ENCODE measurements at places on chromosomes 1 and 21.

DNA sequence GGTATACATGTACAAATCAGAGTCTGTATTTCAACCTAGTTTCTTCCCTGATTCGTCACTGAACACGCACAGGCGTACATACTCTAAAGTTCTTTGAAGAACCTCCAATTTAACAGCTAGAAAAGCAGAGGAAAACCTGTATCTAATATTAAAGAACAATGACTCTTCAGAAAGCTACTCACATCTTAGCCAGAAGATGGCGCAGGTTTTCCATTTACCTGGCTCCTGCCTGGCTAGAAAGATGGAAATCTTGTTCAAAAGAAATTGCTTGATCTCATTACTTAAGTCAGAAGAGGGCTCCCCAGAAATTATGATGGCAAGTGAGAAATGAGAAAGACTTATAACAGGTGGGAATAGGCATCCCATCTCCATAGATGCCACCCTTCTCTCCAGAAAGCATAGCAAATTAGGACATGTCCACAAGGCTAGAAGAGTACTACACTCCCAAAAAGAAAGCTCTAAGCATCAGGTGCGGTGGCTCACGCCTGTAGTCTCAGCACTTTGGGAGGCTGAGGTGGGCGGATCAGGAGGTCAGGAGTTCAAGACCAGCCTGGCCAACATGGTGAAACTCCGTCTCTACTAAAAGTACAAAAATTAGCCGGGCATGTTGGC is 19.0 kb upstream of the L1TD1 start:
- peak; percentile 14 for DNase-seq

- DNase-seq, result no peak
Observed at GRCh38 chr1:197366996-197367395, 98.9 kb downstream of the CRB1 start.

DNA sequence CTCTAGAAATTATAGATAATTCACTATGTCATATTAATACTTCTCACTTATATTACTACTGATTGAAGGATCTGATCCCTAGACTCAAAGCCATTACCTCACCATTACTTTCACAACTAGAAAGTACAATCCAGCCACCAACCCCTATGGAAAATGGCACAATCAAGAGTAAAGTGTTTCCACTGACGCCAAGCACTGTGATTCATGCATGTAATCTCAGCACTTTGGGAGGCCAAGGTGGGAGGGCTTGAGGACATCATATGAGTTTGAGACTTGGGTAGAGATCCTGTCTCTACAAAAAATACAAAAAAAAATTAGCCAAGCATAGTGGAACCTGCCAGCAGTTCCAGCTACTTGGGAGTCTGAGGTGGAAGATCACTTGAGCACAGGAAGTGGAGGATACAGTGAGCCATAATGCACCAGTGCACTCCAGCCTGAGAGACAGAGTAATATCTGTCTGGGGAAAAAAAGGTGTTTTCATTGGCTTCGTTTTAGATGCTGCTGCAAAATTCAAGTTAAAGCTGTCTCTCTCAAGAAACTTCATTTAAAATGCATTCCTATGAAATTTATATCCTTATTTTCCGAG is 126.5 kb downstream of the AKT3 start:
- DNase-seq, result no peak

GRCh38 chr1:50368179-50369007 is 54.9 kb downstream of the DMRTA2 start:
- DNase-seq, result peak; percentile 2

DNA sequence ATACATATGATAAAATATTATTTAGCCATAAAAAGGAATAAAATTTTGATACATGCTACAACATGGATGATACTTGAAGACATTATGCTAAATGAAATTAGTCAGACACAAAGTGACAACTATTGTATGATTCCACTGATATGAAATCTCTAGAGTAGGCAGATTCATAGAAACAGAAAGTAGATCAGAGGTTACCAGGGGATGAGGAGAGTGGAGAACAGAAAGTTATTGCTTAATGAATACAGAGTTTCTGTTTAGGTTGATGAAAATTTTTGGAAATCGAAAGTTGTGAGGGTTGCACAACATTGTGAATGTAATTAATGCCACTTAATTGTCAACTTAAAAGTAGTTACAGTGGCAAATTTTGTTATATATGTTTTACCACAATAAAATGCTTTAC is 315.7 kb upstream of the USP25 start:
- DNase-seq, result no peak

GRCh38 chr1:152112101-152112884 is 3.0 kb downstream of the TCHH start:
- DNase-seq, result no peak

DNA sequence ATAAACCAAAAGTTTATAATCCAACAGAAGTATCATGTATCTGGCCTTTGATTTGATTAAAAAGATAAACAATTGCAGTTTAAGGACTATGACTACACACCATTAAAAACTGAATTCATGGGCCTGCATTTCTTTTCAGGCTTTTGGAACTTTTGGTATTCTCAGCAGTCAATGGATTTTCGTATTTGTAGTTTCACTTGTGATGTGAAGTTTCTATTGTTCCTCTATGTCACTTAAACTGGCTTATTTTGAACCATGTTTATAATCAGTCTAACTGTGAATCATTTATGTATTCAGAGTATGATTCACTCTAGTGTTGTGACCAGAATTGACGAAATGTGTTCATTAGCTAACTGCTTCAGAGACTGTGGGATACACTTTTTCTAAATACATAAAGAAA is 132.9 kb downstream of the COQ8A start:
- DNase-seq, result no peak

DNA sequence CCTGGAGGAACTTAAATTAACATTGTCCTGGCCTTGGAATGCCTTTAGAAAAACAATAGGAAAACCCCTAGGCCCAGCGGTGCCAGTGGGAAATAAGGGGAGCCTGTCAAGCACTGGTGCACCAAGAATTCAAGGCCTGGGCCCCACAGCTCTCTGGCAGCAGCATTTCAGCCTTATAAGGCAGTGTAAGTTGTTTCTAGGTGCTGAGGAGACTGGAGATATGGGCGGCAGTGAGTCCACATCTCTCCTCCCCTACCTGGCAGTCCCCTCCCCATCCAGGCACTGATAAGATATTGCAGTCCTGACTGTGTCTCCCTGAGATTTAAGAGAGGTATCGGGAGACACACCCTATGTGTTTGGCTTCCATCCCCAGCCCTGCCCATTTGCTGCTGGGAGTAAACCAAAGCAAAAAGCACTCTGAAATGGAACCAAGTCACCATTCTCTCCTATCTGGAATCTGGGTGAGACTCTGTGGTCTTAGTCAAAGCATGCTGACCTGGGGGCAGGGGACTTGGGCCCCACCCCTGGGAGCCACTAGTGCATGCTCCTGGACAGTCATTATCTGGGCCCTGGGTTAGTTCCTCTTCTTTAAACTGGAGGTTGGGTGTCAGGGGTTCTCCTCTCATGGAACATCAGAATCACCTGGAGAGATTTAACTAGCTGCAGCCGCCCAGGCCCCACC is 30.5 kb downstream of the DEGS1 start:
- DNase-seq, result no peak

DNA sequence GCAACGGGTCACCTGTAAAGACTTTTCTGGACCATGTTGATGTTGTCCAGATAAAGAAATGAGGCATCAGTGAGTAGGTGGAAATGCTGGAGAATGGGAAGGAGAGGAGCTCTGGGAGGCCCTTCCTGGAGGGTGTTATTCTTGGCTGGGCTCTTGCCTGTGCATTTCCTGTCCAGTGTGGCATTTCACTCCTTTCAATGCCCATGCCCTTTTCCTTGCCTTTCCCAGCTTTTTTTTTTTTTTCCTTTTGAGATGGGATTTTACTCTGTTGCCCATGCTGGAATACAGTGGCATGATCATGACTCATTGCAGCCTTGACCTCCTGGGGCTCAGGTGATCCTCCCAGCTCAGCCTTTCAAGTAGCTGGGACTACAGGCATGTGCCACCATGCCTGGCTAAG is 11.8 kb downstream of the NOS1AP start:
- DNase-seq, result no peak

DNA sequence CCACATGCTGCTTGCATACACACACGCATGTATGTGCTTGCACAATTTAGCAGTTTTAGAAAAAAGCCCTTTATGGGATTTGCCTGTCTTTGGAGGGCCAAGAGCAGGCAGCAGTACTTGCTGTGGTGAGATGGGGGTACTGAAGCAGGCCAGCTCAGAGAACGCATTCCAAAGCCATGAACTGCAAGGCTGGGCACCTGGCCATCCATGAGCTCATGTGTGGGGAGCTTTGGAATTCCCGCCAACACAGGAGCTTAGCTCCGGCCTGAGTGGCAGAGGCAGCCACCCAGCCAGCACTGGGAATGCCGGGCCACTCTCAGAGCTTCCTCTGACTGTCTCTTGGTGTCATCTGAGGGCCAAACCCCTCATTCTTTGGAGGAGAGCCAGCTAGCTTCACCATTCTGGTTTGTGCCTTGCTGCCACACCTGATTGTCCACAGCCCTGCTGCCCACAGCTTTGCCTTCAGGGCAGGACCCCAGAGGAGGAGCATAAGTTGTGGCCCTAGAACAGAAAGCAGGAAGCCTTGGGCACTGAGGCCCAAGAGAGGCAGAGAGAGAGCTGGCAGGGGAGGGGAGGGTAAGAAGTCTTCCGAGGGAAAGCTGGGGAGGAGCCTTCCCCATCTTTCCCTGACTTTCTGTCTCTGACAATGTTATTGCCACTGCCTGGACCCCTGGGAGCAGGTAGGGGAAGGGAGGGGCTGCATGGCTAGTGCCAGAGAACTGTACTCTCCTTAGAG is 92.1 kb upstream of the POU3F1 start:
- peak; percentile 41 for DNase-seq

DNA sequence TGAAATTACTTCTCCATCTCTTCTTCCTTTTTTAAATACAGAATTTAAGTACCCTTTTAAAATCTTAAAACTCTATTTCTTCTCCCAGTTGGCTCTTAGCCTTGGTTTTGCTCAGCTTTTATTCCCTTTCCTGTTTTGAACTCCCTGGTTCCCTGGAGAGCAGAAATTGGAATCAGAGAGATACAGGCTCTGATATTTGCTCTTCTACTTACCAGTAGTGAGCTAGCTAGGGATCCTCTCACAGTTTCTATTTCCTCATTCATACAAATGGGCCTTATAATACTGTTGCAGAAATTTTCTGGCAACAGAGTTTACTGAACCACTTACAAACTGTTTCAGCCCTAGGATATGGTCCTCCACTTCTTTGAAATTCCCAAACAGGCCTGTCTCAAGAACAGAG is 606.3 kb downstream of the NUF2 start:
- DNase-seq, result no peak

- DNase-seq, result no peak
Observed at GRCh38 chr1:62177621-62178020, 17.0 kb upstream of the L1TD1 start.

GRCh38 chr1:64523413-64524337 is 53.7 kb downstream of the CACHD1 start:
- DNase-seq, result no peak

GRCh38 chr1:237164406-237165352 is 122.7 kb downstream of the RYR2 start:
- DNase-seq, result no peak

- DNase-seq, result no peak
Observed at GRCh38 chr1:59520194-59520593, 223.3 kb downstream of the FGGY start.

- no peak for DNase-seq
Observed at GRCh38 chr21:31479714-31480113, 135.7 kb upstream of the TIAM1 start.

DNA sequence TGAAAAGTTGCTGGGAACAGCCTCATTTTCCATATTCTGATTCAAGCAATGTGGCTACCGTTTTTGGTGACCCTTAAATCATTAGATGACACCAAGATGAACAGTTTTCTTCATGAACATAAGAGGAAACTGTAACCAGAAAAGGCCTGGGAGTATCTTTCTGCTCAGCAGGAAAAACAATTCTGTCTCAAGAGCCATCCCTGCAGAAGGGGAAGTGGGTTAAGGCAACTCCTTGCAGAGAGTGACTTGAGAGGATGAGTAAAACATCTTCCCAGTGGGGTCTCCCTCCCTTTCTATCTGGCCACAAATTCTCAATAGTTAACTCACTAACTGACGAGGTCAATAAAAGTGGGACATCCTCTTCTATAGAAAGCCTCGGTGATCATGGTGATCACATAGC is 187.6 kb upstream of the NRIP1 start:
- DNase-seq, result no peak

DNA sequence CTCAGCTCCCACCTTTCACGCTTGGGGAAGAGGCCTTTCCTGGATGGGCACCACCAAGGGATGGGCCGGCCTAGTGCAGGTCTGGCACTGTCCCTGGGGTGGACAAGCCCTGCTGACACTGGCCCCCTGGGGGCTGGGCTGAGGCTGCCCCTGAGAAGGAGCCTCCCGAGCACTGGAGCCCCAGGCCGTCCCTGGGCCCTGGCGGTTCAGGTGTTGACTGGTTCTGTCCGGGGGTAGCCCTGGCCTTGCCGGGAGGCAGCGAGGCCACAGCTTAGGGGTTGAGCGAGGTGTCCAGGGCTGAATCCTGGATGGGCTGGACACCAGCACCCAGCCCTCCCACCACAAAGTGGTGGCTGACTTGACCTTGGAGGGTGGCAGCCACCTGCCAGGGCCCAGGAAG is 49.7 kb upstream of the ACTRT2 start:
- no peak for DNase-seq

GRCh38 chr1:200883118-200883517 is 10.3 kb downstream of the GPR25 start:
- no peak for DNase-seq

- no peak for DNase-seq
Observed at GRCh38 chr1:112806090-112806642, 91.0 kb upstream of the PPM1J start.

GRCh38 chr1:86760199-86760598 is 55.8 kb downstream of the SH3GLB1 start:
- no peak for DNase-seq

DNA sequence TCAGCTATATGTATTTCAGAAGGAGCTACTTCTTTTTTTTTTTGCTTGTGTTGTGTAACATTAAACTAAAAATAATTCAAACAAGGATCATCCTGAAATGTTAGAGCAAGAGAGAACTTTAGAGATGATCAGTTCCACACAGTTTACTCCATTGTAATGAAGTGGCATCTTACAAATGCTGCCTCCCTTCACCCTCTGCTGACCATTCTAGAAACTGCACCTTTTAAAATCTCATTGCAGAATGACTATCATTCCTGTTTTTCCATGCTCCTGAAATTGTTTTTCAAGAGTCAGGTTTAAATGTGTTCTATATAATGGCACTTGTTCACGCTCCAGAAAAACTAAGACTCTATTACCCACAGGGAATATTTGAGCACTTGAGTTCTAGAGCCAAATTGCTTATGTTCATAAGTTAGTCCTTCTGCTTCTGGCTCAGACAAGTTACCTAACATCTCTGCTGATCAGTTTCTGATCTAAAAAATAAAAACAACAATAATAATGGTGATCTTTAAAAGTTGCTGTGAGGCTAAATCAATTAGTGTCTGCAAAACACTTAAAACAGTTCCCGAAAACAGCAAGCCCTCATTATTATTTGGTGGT is 21.5 kb upstream of the SLC44A5 start:
- DNase-seq, result peak; percentile 66

GRCh38 chr1:207499573-207499972 is 3.6 kb downstream of the CR1 start:
- DNase-seq, result peak; percentile 56

All from hippocampal formation (tissue), 2 donors.